Right atrium auricular region (tissue), 2 donors: ENCODE measurements at places on chromosomes 11 and 22. TPM values are rescaled to one million over a fixed set of nuclear protein-coding genes. Genes with fewer than 3 reads are reported as not detected.

Gene OR2AT4
- total RNA-seq, result not detected

DNA sequence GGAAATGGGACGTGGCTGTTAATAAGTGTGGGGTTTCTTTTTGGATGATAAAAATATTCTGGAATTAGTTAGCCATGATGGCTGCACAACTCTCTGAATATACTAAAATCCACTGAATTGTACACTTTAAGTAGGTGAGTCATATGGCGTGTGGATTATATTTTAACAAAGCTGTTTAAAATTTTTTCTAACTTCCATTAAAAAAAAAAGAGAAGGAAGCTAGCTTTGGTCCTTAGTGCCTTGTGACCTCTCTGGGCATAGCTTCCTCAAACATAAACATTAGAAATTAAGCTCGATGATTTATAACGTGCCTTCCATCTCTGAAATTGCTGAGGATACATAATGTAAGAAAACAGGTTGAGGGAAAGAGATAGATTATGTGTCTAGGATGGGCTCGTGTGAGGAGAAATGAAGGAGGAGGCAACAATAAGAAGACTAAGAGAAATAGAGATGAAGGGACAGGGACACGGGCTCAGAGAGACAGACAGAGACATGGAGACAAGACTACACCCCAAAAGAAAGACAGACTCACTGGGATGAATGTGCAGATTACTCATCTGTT, 20.0 kb downstream of the IRAG1 start:
- H3K4me3 ChIP-seq, result no peak overlapping the region
- H3K27me3 ChIP-seq, result no peaks in the 10 kb centered on the region
- no peaks in the 10 kb centered on the region for H3K4me1 ChIP-seq
- no peaks in the 10 kb centered on the region for H3K36me3 ChIP-seq
- no peak for DNase-seq
- peak overlapping the region; percentile 70 for H3K27ac ChIP-seq

- no peaks in the 10 kb centered on the region for H3K36me3 ChIP-seq
- no peaks in the 10 kb centered on the region for H3K27me3 ChIP-seq
- H3K4me3 ChIP-seq, result no peak overlapping the region
- no peaks in the 10 kb centered on the region for H3K4me1 ChIP-seq
- H3K27ac ChIP-seq, result no peak overlapping the region
These were observed 234.9 kb upstream of the POU2AF2 start for GRCh38 chr11:111010391-111011274.

- H3K4me3 ChIP-seq, result no peak overlapping the region
- no peaks in the 10 kb centered on the region for H3K27me3 ChIP-seq
- H3K27ac ChIP-seq, result no peak overlapping the region
These were observed 34.5 kb upstream of the PAMR1 start for GRCh38 chr11:35559949-35560348.

Gene MMP8
- 0.35 TPM for total RNA-seq

DNA sequence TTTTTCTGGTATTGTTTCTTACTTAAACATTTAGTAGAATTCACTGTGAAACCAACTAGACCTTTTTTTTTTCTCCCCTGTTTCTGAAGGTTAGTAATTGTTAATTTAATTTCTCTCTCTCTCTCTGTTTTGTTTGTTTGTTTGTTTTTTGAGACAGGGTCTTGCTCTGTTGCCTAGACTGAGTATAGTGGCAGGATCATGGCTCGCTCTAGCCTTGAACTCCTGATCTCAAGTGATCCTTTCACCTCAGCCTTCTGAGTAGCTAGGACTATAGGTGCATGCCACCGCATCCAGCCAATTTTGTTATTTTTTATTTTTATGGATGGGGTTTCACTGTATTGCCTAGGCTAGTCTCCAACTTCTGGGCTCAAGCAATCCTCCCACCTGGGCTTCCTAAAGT, 165.0 kb downstream of the UVRAG start:
- no peaks in the 10 kb centered on the region for H3K27me3 ChIP-seq
- no peak overlapping the region for H3K4me3 ChIP-seq
- H3K36me3 ChIP-seq, result peaks cover 5% of the 10 kb centered on the region
- H3K4me1 ChIP-seq, result no peaks in the 10 kb centered on the region
- no peak overlapping the region for H3K27ac ChIP-seq
- no peak for DNase-seq

Gene MIOX
- not detected for total RNA-seq

DNA sequence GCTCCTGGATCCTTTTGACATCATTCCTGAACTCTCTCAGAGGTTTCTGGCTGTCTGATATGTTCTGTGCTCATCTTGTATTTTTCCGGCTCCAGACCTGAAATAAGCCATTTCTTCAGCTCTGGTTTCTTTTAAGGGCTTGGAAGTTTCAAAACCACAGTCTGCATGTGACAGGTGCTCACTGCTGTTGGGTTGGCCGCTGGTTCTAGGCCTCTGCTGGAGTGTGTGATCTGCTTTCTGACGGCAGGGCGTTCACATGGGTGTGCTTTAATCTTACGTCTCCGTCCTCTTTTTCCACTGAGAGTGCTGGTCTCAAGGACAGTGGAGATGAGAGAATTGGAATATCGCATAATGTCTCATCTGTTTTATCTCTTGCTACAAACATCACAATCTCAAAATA, 10.3 kb downstream of the ZBED4 start:
- no peak overlapping the region for H3K4me3 ChIP-seq
- H3K27me3 ChIP-seq, result no peaks in the 10 kb centered on the region
- H3K4me1 ChIP-seq, result peaks cover 5% of the 10 kb centered on the region
- no peak overlapping the region for H3K27ac ChIP-seq
- no peaks in the 10 kb centered on the region for H3K36me3 ChIP-seq

GRCh38 chr22:33787645-33788456, 132.4 kb downstream of the LARGE1 start:
- no peaks in the 10 kb centered on the region for H3K27me3 ChIP-seq
- H3K4me3 ChIP-seq, result no peak overlapping the region
- H3K4me1 ChIP-seq, result no peaks in the 10 kb centered on the region
- no peak overlapping the region for H3K27ac ChIP-seq

GRCh38 chr11:85742348-85742747, 56.4 kb upstream of the CCDC89 start:
- H3K36me3 ChIP-seq, result no peaks in the 10 kb centered on the region
- no peak for DNase-seq
- no peaks in the 10 kb centered on the region for H3K27me3 ChIP-seq
- no peak overlapping the region for H3K27ac ChIP-seq

DNA sequence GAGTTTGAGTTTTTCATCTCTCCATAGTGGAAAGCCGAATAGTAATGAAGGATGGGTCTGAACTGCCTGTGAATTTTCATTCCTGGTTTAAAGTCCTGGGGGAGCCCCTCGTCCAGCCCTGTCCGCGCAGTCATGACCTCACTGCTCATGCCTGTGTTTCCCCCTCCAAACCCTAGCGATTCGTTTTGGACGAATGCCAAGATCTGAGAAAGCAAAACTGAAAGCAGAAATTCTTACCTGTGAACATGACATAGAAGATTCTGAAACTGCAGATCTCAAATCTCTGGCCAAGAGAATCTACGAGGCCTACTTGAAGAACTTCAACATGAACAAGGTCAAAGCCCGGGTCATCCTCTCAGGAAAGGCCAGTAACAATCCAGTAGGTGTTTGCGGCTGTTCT, 30.5 kb downstream of the CDPF1 start:
- H3K27me3 ChIP-seq, result no peaks in the 10 kb centered on the region
- no peak overlapping the region for H3K27ac ChIP-seq
- peaks cover 72% of the 10 kb centered on the region for H3K36me3 ChIP-seq
- no peak overlapping the region for H3K4me3 ChIP-seq
- H3K4me1 ChIP-seq, result no peaks in the 10 kb centered on the region
- no peak for DNase-seq

DNA sequence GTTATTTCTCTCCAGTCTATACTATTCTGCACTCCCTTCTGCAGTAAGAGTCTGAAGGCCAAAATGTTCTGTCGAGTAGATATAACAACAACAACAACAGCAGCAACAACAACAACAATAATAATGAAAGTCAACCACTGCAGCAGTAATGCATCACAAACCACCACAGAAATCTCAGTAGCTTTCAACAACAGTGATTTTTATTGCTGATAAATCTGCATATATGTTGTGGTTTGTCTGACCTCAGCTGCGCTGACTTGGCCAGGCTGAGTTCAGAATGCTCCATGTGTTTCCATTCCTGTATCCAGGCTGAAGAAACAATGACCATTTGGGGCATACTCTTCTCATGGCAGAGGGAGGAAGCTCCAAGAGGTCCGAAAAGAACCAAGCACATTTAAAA, 32.3 kb upstream of the CYP2R1 start:
- no peaks in the 10 kb centered on the region for H3K4me1 ChIP-seq
- no peaks in the 10 kb centered on the region for H3K27me3 ChIP-seq
- DNase-seq, result no peak
- H3K27ac ChIP-seq, result no peak overlapping the region
- no peak overlapping the region for H3K4me3 ChIP-seq

- DNase-seq, result no peak
- no peak overlapping the region for H3K27ac ChIP-seq
- H3K4me1 ChIP-seq, result no peaks in the 10 kb centered on the region
- H3K36me3 ChIP-seq, result no peaks in the 10 kb centered on the region
- no peaks in the 10 kb centered on the region for H3K27me3 ChIP-seq
- H3K4me3 ChIP-seq, result no peak overlapping the region
These were observed 668.0 kb downstream of the ETS1 start for GRCh38 chr11:127919206-127920000.

Gene DDTL
- total RNA-seq, result 1.0 TPM

DNA sequence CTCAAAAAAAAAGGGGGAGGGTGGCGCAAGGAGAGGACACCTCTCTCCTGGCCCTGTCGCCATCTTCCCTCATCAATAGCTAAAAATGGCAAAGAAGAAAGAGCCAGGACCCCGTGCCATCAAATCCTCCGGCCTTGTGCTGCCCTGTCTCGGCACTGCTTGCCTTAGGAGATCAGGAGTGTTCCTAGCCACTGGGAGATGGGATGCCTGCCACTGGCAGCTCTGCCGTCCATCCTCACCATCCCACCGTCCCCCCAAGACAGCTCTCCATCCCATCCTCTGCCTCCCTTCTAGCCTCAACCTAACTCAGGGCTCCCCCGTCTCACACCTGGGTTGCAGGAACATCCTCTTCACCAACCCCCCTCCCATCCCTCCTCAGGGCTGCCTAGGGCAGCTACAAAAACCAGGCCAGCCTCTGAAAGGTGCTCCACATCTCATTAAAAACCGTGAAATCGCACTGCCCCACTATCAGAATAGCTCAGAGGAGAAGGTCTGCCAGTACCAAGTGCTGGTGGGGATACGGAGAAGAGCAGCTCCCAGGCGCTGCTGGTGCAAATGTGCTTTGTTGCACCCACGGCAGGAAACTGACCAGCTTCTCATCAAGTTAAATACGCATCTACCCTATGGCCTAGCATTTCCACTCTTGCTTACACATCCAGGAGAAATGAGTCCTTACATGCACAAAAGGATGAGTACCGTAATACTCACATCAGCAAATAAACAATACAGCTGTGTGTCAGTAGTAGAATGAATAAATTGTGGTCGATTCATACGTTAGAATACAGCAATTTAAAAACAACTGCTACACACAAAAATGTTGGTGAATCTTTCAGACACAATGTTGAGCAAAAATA, 31.7 kb upstream of the GCAT start:
- H3K27ac ChIP-seq, result no peak overlapping the region
- H3K36me3 ChIP-seq, result peaks cover 34% of the 10 kb centered on the region
- no peaks in the 10 kb centered on the region for H3K27me3 ChIP-seq
- no peak for DNase-seq
- H3K4me3 ChIP-seq, result no peak overlapping the region
- no peaks in the 10 kb centered on the region for H3K4me1 ChIP-seq

- no peaks in the 10 kb centered on the region for H3K27me3 ChIP-seq
- DNase-seq, result no peak
- no peak overlapping the region for H3K4me3 ChIP-seq
- H3K36me3 ChIP-seq, result no peaks in the 10 kb centered on the region
- H3K27ac ChIP-seq, result peak overlapping the region; percentile 87
- no peaks in the 10 kb centered on the region for H3K4me1 ChIP-seq
These were observed 68.6 kb downstream of the MICAL2 start for GRCh38 chr11:12179019-12179418.

DNA sequence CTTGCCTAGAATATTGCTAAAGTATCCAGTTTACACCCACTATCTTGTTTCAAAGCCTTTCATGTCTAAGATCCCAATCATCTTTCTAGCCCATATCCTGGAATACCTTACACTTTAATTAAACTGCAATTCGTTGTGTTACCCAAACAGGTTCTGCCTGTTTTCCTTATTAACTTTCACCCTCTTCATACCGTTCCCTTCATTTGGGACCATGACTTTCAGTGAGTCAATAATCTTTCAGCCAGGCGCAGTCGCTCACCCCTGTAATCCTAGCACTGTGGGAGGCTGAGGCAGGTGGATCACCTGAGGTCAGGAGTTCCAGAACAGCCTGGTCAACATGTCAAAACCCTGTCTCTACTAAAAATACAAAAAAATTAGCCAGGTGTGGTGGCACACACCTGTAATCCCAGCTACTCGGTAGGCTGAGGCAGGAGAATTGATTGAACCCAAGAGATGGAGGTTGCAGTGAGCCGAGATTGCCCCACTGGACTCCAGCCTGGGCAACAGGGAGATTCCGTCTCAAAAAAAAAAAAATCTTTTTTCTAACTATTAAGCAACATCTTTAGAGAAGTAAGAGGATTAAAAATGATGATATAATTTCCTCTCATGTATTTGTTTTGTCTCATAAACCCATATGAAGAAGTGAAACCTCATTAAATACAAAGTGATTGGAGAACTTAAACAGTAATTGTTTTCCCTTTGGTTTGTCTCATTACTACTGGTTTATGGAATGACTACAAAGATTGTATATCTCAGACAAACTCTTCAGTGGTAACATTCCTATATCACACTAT, 20.7 kb downstream of the DMC1 start:
- DNase-seq, result no peak
- no peaks in the 10 kb centered on the region for H3K27me3 ChIP-seq
- H3K36me3 ChIP-seq, result no peaks in the 10 kb centered on the region
- H3K4me3 ChIP-seq, result no peak overlapping the region
- H3K4me1 ChIP-seq, result no peaks in the 10 kb centered on the region

Gene MPZL3
- total RNA-seq, result 2.0 TPM

GRCh38 chr11:12216041-12216451, 105.7 kb downstream of the MICAL2 start:
- H3K27me3 ChIP-seq, result no peaks in the 10 kb centered on the region
- no peaks in the 10 kb centered on the region for H3K4me1 ChIP-seq
- peak overlapping the region; percentile 78 for H3K27ac ChIP-seq
- peaks cover 28% of the 10 kb centered on the region for H3K36me3 ChIP-seq

Gene GVQW3
- total RNA-seq, result 0.89 TPM

DNA sequence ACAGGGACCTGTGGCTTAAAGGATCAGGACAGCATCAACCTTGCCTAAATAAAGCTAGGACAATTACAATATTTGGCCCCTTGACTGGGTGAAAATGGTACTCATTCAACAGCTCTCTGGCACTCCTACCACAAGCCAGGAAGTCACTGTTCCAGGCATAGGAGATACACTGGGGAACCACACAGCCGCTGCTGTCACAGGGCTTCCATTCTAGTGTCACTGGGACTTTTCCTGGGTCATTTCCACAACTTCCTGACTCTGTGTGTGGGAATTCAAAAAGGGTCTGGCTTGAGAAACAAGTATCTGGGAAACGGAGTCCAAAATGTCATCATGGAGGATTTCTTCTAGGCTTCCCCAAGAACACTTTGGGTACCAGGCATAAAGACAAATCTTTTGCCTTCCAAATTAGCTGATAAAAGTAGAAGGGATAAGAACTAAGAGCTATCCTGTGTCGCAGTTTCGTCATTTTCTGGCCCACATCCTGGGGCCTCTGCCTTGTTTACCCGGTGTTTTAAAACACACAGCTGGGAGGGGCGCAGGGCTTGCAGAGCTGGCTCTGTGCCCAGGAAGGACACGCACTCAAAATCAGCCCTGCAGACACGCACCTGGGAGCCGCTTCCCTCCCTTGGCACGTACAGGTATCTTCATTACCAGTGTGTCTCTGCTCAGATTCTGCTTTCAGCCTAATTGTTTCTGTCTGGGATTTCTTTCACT, 38.0 kb downstream of the TMEM45B start:
- no peak overlapping the region for H3K27ac ChIP-seq
- H3K36me3 ChIP-seq, result no peaks in the 10 kb centered on the region
- no peak overlapping the region for H3K4me3 ChIP-seq
- H3K27me3 ChIP-seq, result no peaks in the 10 kb centered on the region
- no peak for DNase-seq
